ENCODE measurements at places on chromosomes 7 and 10.
A peak's percentile ranks its signal among the peaks of the same experiment; 100 is the strongest.

DNA sequence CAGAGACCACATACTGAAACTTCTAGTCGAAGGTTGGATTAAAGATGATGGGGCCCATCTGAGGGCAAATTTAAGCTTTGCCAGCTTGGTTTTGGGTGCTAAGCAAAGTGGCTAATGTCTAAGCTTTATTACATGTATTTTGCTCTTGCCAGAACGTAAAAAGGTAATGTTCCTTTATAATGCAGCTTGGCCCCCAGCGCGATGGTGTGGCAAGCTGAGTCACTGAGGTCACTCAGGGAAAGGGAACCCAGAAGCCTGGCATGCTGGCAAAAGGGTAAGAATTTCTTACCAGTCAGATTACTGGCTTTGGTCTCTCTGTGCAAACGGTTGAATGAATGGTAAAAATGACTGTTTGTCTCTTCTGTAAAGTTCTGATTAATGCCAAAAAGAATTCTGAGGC lies 158.3 kb upstream of the KCND2 start:
- DNase-seq = no peak

DNA sequence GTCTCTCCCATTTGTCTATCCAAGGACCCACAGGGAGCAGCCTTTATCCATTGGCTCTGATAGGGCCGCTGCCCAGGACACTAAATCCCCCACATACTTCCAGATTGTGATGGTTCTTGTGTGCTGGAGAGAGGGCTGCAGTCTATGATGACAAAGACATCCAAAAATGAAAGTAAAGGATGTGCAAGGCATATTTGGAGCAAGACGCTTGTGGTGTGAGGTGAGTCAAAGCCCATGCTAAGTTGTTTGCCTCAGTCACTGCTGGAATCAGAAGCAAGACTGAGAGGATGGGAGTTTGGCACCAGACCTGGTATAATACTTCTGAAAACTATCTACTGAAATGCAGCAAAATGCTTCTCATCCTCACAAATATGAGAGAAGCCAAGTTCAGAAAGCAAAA lies 22.7 kb downstream of the ZNF22 start:
- no peak for DNase-seq

- no peak for DNase-seq
Observed at GRCh38 chr10:91642831-91643692, 10.2 kb upstream of the PPP1R3C start.

- no peak for DNase-seq
Observed at GRCh38 chr10:64096941-64097340, 575.7 kb downstream of the REEP3 start.

GRCh38 chr10:97321032-97321803 lies 2.1 kb downstream of the FRAT1 start:
- DNase-seq = peak; percentile 48

DNA sequence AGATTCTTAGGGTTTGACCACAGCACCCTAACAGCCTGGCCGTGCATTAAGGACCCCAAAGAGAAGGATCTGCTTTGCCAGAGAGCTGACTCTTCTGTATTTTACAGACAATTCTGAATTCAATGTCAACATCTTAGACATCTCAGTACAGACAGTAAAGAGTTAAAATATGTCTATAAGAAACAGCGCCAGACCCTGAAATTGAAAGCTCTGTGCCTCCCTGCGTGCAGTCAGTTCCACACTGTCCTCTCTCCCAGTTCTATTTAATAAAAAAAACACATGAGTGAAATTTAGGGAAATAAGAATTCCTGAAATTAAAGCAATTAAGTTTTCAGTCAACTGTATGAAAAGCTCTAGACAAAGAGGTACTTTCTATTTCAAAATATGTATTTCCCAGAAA lies 45.1 kb downstream of the MET start:
- no peak for DNase-seq

GRCh38 chr10:47268696-47269095 lies 31.3 kb upstream of the GDF10 start:
- peak; percentile 15 for DNase-seq

GRCh38 chr7:11168650-11169170 lies 195.0 kb downstream of the PHF14 start:
- no peak for DNase-seq

- DNase-seq = no peak
Observed at GRCh38 chr7:146948703-146949102, 832.1 kb downstream of the CNTNAP2 start.

GRCh38 chr10:117896517-117896916 lies 150.2 kb downstream of the RAB11FIP2 start:
- DNase-seq = no peak

DNA sequence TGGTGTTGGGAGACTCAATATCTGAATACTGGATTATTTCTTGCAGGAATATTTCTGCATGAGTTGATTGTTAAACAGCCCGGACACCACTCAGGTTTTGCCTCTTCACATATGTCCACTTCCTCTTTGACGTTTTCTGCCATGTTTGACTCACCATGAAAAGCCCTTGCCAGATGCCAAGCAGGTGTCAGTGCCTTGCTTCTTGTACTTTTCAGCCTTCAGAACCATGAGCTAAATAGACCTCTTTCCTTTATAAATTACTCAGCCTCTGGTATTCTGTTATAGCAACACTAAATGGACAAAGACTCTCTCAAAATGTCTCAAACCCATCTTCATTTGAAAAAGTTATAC lies 24.7 kb upstream of the MACC1 start:
- DNase-seq = no peak

GRCh38 chr7:92613720-92614119 lies 23.5 kb upstream of the FAM133B start:
- no peak for DNase-seq

DNA sequence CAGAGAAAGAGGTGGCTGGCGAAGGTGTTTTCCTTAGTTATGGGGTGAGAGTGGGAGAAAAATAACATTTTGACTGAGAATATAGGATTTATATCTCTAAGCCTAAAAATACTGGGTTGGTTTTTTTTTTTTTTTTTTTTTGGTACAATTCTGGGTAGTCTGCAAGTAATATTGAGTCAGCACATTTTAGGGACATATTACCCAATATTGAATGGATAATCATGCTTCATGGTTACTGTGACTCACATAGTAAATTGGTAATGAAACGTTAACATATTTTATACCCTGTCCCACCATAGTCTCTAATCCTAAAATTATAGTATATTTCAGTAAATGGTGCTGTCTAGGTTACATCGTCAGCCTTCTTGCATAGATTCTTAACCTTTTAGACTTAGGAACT lies 91.4 kb downstream of the TPST1 start:
- no peak for DNase-seq

GRCh38 chr10:123649676-123650075 lies 16.5 kb upstream of the GPR26 start:
- DNase-seq = no peak

GRCh38 chr7:131219312-131220041 lies 108.2 kb upstream of the MKLN1 start:
- no peak for DNase-seq

DNA sequence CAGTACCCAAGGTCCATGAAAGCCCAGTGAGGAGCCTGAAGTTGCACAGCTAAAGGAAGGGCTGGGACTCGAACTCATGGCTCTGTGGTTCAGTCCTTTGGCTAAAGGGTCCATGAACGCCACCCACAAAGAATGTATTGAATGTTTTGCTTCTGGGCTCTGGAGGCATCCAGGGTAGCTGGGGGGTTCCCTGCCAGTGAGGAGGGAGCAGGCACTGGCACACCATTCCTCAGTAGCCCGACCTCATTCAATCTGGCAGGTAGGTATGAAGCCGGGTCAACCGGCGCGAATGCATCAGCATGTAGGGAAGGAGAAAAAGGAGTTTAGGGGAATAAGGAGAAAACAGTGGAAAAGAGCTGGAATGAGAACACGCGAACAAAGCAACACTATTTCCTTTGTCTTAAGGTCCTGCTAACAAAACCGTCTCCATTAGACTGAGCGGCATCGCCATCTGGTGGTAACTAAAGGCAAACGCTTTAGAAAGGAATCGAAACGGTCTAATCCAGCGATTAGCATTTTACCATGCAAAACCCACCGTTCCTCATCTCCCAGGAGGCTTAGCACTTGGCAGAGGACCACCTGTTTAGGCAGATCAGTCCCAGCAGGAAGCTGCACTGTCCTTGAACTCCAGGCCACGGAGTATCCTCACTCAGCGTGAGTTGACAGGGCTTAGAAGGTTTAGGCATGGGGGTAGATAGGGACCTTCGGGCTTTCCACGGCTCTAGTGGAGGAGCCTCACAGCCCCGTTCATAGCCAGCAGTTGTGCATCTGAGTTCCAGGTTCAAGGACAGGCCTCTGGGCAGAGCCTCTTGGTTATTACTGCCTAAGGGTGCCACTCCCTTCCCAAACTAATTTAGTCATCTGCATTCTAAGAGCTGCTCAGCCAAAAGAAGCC lies 122.8 kb downstream of the UBE2H start:
- DNase-seq = peak; percentile 68

DNA sequence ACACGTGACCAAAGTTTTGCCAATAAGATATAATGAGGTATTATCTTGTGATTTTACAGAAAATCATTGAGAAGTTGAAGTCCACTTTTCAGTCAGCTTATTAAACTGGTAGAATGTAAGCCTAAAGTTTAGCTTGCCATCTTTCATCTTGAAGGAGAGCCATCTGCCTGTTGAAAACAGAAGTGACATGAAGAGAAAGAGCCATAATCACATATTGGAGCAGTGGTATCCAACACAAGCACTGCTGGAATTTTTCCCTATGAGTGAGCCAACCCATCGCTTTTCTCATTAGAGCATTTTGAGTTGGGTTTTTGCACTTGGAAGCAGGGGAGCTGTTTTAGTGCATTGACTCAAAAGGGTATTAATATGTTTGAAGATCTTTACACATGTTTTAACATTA lies 117.6 kb upstream of the FERD3L start:
- DNase-seq = no peak

- no peak for DNase-seq
Observed at GRCh38 chr10:53079283-53079682, 306.7 kb upstream of the MBL2 start.

GRCh38 chr7:134298902-134299683 lies 17.6 kb downstream of the SLC35B4 start:
- no peak for DNase-seq

GRCh38 chr10:119478811-119479341 lies 63.6 kb downstream of the RGS10 start:
- DNase-seq = no peak

- DNase-seq = peak; percentile 50
Observed at GRCh38 chr10:123997486-123998196, 95.8 kb downstream of the CHST15 start.

- DNase-seq = peak; percentile 52
Observed at GRCh38 chr7:137446025-137446424, 102.5 kb upstream of the PTN start.

GRCh38 chr10:77887631-77888355 lies 38.8 kb downstream of the DLG5 start:
- DNase-seq = no peak

- DNase-seq = no peak
Observed at GRCh38 chr7:31695859-31696614, 9.0 kb downstream of the PPP1R17 start.

DNA sequence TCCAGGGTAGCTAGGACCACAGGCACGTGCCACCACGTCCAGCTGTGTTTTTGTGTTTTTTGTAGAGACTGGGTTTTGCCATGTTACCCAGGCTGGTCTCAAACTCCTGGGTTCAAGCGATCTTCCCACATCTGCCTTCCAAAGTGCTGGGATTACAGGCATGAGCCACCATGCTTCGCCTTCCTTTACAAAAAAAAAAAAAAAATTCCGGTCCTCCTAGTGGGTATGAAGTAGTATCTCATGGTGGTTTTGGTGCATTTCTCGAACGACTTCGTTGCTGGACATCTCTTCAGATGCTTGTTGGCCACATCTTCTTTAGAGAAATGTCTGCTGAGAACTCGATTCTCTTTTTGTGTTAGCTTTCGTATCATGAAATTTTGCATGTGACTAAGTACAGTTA lies 3.9 kb downstream of the PROSER2 start:
- DNase-seq = no peak

GRCh38 chr7:105011141-105011830 lies 2.7 kb upstream of the KMT2E start:
- DNase-seq = no peak

- DNase-seq = no peak
Observed at GRCh38 chr10:17609523-17610079, 7.6 kb downstream of the HACD1 start.

DNA sequence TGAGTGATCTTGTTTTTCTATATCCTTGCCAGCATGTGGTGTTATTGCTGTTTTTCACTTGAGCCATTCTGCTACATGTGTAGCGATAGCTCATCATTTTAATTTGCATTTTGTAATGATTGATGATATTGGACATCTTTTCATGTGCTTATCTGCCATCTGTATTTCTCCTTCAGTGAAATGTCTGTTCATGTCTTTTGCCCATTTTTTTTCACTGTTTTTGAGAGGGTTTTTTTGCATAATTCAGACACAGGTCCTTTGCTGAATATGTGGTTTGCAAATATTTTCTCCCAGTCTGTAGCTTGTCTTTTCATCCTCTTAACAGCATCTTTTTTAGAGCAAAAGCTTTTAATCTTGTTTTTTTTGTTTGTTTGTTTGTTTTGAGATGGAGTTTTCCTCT lies 3.7 kb upstream of the PMPCB start:
- DNase-seq = no peak

DNA sequence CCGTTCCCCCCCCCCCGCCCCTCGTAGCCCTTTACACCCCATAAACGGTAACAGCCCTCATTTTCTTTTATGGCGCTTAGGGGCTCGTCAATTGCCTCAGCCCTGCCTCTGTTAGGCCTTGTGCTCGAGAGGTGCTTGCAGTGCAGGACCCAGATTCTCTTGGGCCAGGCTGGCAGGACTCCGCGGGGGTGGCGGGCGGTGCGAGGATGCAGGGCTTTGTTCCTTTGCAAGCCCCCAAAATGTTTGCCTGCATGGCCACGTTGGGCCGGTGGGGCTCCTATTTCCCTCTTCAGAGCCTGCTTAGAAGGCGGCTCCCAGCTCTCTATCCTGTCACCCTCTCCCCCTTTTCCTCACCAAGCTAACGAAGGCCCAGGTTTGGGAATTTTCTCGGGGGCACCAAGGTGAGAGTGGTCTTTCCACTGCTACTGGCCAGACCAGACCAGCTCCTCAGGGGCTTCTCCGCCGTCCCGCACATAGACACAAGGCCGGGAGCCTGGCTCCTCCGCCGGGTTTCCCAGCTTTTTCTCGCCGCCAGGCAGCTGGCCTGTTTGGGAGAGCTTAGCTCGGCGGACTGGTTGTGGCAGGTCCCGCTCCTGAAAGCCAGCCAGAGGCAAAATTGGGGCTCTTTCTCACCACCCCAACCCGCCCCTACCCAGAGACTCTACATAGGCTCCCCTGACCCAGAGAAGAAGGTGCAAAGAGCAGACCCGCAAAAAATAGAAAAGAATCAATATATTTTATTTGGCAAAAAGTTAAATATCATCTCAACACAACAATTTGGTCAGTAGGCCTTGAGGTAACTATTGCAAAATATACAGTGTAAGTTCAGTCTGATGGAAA lies 3.4 kb downstream of the HOXA9 start:
- DNase-seq = peak; percentile 76

DNA sequence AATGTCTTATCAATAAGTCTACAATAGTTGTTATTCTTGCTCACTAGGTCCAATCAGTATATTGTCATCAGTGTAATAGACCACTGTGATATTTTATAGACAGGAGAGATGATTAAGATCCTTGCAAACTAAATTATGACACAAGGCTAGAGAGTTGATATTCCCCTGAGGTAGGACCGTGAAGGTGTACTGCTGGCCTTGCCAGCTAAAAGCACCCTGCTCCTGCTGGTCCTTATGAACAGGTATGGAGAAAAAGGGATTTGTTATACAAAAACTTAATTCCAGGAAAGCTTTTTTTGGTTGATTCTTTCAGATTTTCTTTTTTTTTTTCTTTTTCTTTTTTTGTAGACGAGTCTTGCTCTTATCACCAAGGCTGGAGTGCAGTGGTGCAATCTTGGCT lies 16.8 kb upstream of the TMEM213 start:
- DNase-seq = no peak

- no peak for DNase-seq
Observed at GRCh38 chr10:13000431-13000830, 1.1 kb downstream of the CCDC3 start.
